Right ventricle myocardium superior (tissue), 1 donor: ENCODE measurements at places on chromosomes 12 and 14. TPM values are rescaled to one million over a fixed set of nuclear protein-coding genes. Genes with fewer than 3 reads are reported as not detected.

GRCh38 chr12:89544681-89545184, 18.9 kb upstream of the POC1B start:
- peak; percentile 63 for DNase-seq

Gene KRT77
- not detected for total RNA-seq

Gene TROAP
- 0.67 TPM for total RNA-seq

Gene TBX5
- 66.6 TPM for total RNA-seq

Gene SPIC
- not detected for total RNA-seq
